ENCODE measurements at places on chromosomes 6 and 20.

- DNase-seq, result no peak
Observed at GRCh38 chr6:91352878-91353277, 766.0 kb upstream of the MAP3K7 start.

- no peak for DNase-seq
Observed at GRCh38 chr20:37297066-37297736, 7.7 kb downstream of the MANBAL start.

GRCh38 chr20:47489448-47489872 is 12.2 kb upstream of the NCOA3 start:
- no peak for DNase-seq

- no peak for DNase-seq
Observed at GRCh38 chr6:155142168-155143028, 121.4 kb upstream of the CLDN20 start.

- DNase-seq, result no peak
Observed at GRCh38 chr6:27494103-27494502, 21.2 kb upstream of the ZNF184 start.

GRCh38 chr6:127976111-127976510 is 75.3 kb upstream of the THEMIS start:
- DNase-seq, result no peak

DNA sequence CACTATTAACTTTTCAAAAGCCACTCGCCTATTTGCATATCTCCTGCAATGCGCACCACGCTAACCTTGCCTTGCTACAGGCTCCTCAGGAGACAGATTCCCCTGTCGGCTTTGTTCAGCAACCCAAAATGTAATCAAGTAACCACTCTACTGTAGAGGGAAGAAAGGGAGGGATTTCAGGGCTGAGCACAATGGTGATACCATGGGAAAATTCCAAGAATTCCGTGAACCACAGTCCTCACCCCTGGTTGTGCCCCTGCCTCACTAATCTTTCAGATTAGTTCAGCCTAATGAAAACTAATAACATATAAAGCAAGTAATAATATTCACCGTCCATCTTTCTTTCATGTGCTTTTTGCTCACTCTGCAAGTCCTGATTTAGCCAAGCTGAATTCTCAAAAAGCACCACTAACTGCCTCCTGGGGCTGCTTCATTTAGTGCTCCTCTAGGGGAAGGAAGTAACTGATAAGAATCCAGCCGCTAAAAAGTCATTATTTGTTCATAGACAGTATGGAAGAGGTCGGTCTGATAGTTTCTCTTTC is 6.6 kb downstream of the CITED2 start:
- peak; percentile 83 for DNase-seq

GRCh38 chr6:18328070-18328469 is 59.1 kb upstream of the RNF144B start:
- no peak for DNase-seq

DNA sequence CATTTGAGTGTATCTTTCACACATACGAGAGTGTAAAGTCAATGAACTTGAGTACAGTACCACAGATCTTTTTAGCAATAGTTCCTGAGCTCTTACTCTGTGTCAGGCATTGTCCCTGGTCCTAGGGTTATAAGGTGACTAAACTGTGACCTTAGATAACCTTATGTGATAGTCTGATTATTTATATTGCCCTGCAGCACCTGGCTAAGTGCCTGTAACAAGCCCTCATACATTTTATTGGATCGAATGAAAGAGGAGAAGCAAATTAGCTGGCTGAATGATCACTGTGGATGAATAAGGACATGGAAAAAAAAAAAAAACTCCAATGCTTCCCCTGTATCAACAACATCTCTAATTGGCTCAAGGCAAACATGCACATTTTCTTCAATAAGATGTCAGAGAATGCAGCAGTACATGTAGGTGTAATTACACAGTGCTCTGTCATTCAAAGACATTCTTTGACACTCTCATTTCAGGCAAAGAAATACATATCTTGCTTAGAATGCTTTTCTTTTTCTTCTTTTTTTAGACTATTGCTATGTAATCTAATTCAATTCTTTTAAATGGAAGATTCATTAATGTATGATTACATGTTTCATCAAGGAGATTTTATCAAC is 153.4 kb downstream of the PHACTR1 start:
- DNase-seq, result no peak

- DNase-seq, result peak; percentile 51
Observed at GRCh38 chr6:123777563-123777962, 26.1 kb upstream of the NKAIN2 start.

GRCh38 chr6:11804701-11805100 is 26.1 kb upstream of the ADTRP start:
- DNase-seq, result no peak

- no peak for DNase-seq
Observed at GRCh38 chr6:166908811-166909210, 47.5 kb downstream of the RNASET2 start.

- no peak for DNase-seq
Observed at GRCh38 chr6:29489286-29489685, 1.5 kb upstream of the MAS1L start.

DNA sequence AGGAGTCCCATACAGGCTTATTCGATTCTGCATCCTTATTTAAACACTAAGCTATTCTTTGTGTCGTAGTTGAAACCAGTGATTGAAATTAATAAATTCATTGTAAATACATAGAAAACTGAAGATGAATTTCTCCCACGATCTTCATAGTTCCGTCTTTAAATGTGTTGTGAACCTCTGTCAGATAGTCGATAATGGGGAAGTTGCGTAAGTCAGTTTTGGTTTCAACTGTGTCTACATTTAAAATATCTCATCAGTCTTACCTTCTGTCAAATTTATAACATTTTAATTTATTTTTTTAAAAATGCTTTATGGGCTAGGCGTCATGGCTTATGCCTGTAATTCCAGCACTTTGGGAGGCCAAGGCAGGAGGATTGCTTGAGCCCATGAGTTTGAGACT is 12.7 kb downstream of the STX11 start:
- no peak for DNase-seq

GRCh38 chr6:97291896-97292295 is 8.9 kb upstream of the MMS22L start:
- no peak for DNase-seq

DNA sequence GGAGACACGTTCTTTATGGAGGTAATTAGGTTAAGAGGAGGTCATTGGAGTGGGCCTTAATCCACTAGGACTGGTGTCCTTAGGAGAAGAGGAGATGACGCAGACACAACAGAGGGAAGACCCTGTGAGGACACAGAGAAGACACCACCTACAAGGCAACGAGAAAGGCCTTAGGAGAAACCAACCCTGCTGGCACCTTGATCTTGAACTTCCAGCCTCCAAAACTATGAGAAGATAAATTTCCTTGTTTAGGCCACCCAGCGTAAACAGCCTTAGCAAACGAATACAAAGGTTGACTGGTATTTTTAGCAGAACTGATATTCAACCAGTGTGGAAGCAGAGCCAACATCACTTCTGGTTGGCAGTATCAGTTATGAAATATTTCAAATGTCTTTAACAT is 75.2 kb downstream of the GFOD1 start:
- DNase-seq, result no peak

- no peak for DNase-seq
Observed at GRCh38 chr6:45563041-45563440, 185.3 kb upstream of the SUPT3H start.

DNA sequence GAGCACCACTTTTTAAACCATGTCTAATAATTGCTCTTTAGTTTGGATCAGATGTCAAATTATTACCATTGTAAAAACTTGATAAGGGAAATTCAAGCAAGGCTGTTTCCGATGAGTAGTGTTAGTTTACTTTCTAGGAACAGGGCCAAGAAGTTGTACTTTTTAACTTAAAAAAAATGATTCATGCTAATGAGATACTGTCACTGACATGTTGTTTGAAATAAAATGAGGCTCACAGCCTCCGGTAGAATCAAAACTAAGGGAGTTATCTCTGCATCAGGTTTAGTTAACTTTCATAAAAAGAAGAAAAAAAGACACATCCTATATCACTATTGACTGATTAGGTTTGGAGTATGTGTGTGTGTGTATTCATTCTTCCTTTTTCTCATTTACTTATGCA is 55.2 kb upstream of the SUPT3H start:
- peak; percentile 80 for DNase-seq

GRCh38 chr6:163128324-163128723 is 286.2 kb upstream of the QKI start:
- DNase-seq, result no peak

DNA sequence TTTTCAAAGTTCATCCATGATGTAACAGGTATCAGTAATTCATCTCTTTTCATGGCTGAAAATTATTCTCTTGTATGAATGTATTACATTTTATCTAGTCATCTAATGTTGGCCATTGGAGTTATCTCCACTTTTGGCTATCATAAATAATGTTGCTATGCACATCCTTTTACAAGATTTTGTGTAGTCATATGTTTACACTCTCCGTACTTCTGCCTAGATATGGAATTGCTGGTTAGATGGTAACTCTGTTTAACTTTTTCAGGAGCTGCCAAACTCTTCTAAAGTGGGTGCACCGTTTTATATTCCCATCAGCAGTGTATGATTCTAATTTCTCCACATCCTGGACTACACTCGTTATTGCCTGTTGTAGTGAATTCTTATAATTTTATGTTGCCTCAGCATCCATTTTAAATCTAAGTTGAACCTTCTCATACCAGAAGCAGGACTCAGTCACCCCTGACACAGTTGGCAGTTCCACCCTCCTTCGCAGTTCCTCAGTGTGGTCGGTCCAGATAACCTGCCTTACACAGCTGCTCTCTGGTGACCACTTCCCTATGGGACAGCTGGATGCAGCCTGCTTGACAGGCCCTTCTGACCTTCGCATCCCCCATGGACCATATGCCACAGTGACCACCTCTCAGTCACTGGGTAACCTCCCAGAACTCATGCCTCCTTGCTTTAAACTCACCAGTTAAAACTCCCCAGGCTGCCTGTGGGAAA is 33.9 kb downstream of the KIZ start:
- DNase-seq, result no peak

GRCh38 chr6:44456070-44456965 is 68.8 kb downstream of the CDC5L start:
- DNase-seq, result peak; percentile 77

DNA sequence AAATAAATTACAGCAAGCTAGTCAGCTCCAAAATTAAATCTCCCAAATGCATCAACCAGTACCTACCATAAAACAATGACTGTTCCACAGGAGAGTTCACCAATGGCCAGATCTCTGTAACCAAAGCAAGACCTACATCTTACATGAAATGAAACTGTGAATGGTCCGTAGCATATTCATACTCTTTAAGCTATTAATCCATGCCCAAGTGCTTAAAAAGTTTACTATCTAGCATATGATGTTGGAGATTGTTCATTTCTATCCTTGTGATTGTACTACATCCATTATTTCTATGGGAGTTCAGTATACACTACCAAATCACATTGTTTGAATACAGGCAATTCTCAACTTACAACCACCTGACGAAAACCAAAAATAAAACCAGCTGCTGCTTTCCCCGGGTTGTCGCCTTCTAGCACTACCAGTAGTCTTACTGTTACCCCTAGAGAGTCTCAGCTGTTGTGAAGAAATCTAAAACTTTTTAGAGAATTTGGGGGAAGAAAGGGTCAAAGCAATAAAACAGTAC is 38.0 kb downstream of the HIVEP2 start:
- DNase-seq, result no peak
